ENCODE measurements at places on chromosomes 7 and 10.

DNA sequence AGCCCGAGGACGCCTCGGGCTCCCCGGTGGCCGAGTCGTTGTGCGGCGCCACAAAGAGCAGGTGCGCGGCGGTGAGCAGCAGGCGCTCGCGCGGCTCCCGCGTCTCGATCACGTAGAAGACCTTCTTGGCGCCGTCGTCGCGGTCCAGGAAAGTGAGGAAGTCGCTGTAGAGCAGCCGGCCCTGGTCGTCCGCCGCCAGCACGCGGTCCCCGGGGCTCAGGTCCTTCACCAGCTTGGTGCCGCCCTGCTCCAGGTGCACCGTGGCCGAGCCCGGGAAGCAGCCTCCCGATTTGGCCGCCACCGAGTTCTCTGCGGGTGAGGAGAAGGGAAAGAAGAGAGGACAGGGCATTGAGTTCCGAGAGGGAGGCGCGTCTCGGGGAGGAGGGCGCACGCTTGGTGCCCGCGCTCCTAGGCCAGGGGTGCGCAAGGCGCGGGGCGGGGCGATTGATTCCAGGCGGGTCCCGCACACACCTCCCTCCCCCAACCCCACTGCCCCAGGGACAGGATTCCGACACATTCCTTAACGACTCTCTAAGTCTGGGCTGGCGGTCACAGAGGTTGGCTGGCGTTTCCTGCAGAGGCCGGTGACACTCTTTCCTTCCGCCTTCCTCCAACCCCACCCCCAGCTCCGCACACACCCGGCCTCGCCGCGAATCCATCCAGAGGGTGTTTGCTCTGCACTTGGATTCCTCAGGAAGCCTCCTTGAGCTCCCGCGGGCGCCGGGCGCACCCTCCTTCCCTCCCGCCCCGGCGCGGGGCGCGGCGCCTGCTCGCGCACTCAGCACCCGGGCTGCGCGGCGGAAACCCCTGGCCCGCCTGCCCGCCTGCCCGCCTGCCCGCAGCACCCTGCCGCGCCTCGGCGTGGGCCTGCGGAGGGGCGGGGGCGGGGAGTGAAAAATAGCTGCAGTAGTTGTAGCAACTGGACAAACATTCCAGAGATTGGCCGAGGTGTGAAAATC lies 8.6 kb downstream of the SHH start:
- DNase-seq: no peak

GRCh38 chr10:125003146-125003900 lies 61.4 kb downstream of the ZRANB1 start:
- no peak for DNase-seq

DNA sequence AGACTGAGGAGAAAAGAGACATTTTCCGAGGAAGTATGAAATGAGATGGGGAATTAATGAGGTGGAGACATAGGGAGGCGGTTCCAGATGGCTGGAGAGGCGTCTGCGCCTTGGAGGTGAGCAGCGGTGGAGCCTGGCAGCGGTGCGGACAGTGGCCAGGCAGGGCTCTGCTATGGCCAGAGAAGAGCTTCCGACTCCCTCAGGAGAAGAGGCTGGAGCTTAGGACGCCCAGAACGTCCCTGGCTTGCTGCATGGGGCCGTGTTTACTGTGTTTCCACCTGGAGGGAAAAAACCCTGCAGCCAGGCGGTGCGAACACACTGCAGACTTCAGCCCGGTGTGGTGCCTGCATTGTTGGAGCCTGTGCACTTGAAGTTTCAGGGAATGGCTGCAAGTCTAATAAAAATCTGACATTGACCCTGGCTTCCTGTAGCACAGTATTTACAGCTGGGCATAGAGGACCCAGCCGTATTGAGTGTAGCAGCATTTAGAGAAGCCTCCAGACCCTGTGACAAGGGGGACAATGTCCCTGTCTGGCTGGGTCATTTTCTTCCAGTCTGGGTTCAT lies 447.1 kb upstream of the MKI67 start:
- DNase-seq: no peak

GRCh38 chr10:104512800-104513199 lies 128.3 kb upstream of the SORCS3 start:
- DNase-seq: no peak

DNA sequence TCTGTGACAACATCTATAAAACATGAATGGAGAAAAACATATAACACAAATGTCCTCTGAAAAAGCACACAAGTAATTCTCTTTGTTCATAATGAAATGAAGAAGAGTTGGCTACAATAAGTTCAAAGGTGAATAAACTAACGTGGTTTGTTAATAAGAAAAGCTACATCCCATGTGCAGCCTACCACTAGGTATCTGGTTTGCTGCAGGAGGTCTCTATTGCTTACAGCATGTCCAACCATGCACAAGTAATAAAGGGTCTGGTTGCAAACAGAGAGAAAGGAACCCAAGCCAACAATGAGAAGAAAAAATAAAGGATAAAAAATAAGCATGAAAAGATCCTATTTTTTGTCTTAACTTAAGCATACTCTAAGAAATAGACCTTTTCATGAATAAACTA lies 139.2 kb downstream of the CHCHD3 start:
- DNase-seq: no peak

GRCh38 chr10:87845624-87845998 lies 17.7 kb downstream of the KLLN start:
- no peak for DNase-seq

DNA sequence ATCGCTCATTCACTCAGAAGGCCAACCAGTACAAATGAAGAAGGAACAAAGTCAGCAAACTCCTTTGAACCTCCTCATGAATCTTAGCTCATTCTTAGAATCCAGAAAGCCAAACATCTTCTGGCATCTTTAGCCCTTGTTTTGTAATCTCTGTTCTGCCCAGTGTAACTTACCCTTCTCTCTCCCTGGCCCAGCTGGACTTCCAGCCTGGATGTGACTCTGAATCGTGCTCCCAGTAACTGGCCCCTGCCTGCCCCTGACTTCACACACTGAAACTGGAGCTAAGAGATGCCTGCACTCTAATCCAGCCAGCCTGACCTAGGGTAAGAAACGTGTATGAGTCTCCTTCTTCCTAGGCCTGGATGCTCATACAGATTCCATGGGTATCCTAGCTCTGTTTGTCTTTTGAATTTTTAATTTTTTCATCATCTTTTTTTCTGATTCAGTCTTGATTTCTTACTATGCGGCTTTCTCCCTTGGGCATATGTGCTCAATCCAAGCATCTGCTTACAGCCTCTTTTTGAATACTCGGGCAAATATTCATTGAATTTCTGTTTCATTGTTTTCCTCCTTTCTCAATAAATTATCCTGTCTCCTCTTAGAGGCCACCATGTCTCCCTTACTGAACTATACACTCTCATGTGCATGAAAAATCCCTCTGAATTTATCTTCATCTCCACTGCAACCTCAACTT lies 845.6 kb upstream of the AUTS2 start:
- no peak for DNase-seq

DNA sequence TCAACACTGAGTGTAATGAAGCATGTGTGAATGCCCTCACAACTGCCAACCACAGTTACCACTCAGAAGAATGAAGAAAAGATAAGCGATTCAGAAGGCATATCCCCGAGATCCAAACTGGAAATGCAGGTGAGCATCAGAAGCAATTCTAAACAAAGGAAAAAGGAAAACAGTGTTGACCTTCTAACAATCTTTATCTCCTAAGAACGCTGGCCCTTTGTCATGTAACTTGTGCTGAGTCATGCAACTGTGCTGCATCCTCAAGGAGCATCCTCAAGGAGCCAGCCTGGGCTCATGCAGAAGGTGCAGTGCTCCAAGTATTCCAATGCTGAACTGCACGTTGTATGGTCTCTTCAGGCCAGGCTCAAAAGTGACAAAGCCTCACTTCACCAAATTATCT lies 30.6 kb downstream of the SEC61G start:
- DNase-seq: no peak

GRCh38 chr7:33986951-33987947 lies 81.9 kb downstream of the BMPER start:
- DNase-seq: no peak

GRCh38 chr7:110944966-110945644 lies 145.8 kb upstream of the LRRN3 start:
- no peak for DNase-seq

- no peak for DNase-seq
These were observed 389.2 kb upstream of the NFE2L3 start for GRCh38 chr7:25762511-25763462.

DNA sequence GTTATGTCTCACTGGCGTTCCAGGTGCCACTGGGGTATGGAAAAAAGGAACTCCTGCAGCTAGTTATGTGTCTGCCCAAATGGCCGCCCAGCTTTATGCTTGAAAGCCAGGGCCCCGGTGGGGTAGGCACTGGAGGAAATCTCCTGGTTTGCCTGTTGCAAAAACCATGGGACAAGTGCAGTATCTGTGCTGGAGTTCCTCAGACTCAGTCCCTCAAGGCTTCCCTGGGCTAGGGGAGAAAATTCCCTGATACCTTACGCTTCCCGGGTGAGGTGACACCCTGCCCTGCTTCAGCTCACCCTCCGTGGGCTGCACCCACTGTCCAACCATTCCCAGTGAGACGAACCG lies 90.3 kb upstream of the CDK6 start:
- DNase-seq: no peak

DNA sequence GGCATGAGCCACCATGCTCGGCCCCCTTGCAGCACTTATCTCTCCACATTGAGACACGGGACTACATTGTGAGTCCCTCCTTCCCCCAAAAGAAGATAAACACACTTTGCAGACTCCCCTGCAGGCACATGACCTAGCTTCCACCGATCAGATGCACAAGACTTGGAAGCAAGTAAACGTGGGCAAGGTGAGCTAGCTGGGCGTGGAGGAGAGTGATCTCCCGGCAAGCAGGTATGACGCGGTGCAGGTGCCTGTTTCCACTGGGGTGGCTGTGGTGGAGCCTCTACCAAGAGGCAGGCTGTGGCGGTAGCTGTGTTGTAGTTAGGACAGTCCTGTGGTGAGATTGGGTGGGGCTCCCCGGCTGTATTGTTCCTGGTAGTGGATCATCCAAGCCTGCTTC lies 7.7 kb upstream of the COMTD1 start:
- DNase-seq: no peak

GRCh38 chr10:122847782-122848604 lies 2.3 kb upstream of the CUZD1 start:
- no peak for DNase-seq

- DNase-seq: no peak
These were observed 11.0 kb upstream of the SH2D4B start for GRCh38 chr10:80526742-80527141.

GRCh38 chr7:123727071-123727837 lies 21.5 kb downstream of the WASL start:
- no peak for DNase-seq

DNA sequence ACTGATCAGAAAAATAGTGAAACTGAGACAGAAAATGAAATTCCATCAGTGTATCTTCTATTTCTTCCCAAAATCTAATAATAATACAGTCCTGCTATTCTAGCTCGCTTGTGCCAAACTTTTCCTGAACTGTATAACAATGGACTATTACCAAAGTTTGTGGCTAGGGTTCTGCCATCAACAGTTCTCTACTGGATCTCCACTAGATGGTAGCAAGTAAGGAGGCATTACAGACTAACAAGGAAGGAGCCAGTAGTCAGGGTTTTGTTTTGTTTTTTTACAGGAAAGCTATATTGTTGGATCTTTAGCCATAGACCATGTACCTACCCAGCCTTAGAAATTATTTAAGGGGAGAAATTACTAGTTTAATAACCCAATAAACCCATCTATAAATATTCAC lies 10.8 kb downstream of the MTERF1 start:
- no peak for DNase-seq

DNA sequence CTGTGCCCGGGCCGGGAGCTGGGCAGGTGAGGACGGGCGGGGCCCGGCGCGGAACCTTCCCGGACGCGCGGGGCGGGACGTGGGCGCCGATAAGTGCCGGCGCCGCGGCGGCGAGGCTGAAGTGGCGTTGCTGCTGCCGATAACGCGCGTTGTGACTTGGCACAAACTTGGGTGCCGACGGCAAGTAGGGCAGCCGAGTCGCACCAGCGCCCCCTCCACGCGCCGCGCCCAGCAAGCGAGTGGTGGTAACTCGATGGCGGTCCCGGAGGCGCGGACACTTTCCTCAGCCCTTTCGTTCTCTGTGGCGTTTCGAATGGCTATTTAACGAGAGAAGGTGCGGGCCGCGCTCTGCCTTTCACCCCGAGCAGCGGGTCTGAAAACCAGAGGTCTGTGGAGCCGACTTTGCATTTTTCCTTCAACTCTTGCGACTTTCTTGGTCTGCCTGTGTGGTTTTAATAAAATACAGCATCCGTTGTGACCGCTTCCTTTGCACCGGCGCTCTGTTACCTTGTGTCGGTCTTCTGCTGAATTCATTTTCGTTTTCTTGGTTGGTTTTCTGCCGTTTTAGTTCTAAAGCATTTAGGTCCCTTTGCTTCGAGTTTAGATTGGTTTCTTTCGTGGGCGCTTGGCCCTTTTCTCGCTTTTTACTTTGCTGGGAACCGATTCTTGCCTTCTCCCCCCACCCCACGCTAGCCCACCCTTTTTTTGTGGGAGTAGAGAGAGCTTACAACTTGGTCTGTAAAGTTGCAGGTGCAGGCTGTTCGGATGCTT lies 701 bp downstream of the STK17A start:
- peak; percentile 57 for DNase-seq

GRCh38 chr10:97385565-97385964 lies 15.6 kb downstream of the RRP12 start:
- no peak for DNase-seq

DNA sequence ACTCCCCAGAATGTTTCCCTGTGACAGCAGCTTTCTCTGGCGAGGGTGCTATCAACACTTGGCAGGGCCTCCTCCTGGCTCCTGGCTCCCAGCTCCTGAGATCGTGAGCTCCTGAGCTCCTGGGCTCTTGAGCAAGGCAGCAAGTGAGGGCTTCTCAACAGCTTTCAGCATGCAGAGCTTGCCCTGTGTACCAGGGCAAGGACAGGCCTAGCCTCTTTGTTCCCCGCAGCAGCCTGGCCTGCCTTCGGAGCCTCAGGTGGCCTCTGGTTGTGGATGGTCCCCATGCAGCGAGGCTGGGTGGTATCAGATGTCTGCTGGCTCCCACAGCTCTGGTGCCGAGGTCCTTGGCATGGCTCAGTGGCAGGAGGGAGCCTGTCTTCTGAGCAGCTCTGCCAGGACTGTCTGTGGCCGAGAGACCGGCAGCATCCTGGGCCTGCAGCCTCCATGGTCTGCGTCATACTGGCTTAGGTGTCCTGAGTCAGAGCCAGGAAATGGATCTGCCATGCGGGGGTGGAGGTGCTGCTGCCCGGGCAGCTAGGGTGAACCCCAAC lies 44.2 kb downstream of the ZMIZ1 start:
- no peak for DNase-seq

DNA sequence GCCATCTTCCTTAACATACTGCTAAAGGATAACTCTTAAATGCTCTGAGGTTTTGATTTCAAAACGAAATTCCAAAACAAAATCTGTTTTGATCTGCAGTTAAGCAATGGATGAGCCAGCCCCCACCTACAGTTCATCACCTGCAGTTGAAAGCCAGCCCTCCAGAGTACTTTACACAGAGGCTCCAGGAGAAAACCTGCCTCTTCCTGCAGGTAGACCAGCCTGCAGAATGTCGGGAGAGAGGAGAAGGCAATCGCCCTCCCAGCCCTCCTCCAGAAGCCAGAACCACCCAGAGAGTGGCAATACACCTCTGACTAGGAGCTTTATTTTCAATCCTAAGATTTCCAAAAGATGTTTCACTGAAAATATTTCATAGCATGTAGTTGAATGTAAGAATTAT lies 798.1 kb downstream of the GATA3 start:
- DNase-seq: no peak
